Left kidney (tissue), 8 donors: ENCODE measurements at places on chromosomes 16 and 17. TPM values are rescaled to one million over a fixed set of nuclear protein-coding genes. Genes with fewer than 3 reads are reported as not detected.

- no peak for DNase-seq
These were observed 17.6 kb downstream of the ABCC1 start for GRCh38 chr16:15966836-15967546.

DNA sequence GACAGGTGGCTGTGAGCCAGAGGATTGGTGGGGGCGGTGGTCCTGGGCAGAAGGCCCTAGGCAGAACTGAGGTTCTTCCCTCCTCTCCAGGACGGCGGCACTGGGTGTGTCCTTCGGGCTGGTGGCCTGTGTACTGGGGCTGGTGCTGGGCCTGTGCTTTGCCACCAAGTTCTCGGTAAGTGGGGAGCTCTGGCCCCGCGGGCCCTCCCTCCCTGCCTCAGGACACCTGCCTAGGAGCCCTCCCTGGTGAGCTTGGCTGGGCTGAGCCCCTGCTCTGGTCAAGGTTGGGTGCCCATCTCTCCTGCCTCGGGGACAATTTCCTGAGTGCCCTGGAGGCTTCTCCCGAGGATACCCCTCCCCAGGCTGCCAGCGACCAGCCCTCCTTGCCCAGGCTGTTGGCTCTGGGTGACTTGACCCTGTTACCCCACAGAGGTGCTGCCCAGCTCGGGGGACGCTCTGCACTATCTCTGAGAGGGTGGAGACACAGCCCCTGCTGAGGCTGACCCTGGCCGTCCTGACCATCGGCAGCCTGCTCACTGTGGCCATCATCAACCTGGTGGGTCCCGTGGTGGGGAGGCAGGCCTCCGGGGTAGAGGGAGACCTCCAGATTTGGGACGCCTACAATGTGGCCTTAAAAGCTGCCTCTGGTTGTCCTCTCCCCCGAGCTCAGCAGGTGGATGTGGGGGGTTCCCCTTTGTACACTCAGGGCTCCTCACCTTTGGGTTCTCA, 42.0 kb downstream of the ADCY7 start:
- DNase-seq, result no peak

DNA sequence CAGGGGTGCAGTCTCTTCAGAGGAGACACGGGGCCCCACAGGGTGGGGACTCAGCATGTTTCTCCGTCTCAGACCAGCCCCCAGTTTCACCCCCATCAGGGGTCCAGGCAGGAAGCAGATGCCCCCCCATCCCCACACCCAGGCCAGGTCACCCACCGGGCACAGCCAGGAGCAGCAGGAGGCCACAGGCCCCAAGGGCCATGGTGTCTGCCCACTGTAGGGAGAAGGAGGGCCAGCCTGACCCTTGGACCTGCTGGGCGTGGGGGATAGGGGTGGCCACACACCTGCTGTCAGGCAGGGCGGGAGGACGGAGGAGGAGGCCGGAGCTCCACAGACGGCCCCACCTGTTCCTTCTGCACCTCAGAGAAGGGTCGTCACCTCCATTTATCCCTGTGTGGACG, at the start of gene TPSG1:
TSS of gene TPSG1 (minus strand) at position 218 of the 401 bp plus-strand sequence. CDS start at position 202, 16 bp downstream.
- DNase-seq, result no peak

GRCh38 chr16:67030221-67030962, 1.4 kb downstream of the CBFB start:
- no peak for DNase-seq

- DNase-seq, result no peak
These were observed 10.9 kb downstream of the NHERF1 start for GRCh38 chr17:74759243-74759801.

DNA sequence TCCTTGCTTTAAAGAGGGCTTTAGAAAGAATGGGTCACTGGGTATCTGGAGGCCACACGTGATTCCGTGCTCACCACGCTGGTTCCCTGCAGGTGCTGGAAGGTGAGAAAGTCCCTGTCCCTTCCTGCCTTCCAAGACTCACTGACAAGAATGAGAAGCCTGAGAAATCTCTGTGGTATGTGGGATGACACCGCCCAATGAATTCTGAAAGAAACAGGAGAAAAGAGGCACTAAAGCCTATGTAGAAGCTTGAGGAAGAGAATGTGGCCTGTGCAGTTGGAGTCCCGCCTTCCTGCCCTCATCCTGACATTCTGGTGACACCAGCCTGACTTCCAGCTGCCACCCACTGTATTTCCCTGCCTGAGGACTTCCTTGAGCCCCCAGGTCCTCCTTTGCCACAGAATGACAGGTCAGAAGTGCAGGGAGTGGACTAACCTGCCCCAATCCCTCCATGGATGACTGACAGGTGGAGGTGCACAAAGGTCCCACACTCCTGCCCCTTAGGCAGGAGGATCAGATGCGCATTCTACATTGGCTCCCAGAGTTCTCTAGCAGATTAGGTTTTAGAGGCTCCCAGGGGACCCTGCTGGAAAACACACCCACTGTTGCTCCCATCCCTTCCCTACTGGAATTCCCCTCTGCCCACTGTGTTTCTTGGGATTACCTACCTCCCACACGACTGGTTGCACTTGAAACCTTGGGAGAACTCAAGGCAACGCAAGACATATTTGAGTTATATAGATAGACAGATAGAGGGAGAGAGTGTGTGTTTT, 38.6 kb upstream of the TENT4B start:
- DNase-seq, result no peak

GRCh38 chr17:12953156-12953555, 64.7 kb downstream of the ELAC2 start:
- no peak for DNase-seq

- DNase-seq, result no peak
These were observed 280.9 kb upstream of the TNRC6C start for GRCh38 chr17:77677630-77678029.

- DNase-seq, result peak; percentile 78
These were observed 93.7 kb downstream of the PMP22 start for GRCh38 chr17:15171167-15172047.

GRCh38 chr17:74088285-74088933, 115.1 kb upstream of the RPL38 start:
- DNase-seq, result no peak

DNA sequence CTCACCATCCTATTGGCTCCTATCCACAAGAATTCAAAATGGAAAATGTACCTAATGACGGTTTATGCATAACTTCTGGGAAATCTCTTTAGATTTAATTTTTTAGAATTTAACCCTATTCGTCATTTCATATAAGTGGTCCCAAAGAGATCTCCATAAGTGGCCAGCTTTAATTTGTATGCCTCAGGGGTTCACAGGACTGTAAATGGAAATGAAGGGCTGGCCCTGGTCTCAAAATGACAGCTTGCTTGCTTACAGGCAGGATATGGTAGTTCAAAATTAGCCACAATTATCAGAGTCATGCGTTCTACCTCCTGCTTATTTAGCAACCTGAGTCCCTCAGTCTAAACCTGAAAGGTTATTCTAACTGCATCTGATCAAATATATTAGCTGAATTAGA, 6.6 kb upstream of the NACA2 start:
- no peak for DNase-seq

DNA sequence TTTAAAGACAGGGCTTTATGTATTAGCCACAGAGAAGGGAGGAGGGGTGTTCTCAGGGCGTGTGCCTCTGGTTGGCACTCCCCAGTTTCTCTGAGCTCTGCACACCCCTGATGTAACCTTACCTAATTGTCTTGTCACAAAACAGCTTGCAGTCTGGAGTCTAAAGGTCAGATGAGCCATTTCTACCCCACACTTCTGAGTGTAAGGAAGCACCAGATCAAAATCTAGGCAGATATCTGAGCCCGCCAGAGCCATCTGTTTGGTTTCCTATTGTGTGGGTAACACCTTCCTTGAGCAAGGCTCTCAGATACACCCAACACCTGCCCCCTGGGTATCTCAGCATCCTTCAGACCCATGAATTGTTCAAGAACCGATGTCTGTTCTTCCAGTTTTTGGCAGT, 15.5 kb downstream of the CDH1 start:
- no peak for DNase-seq

DNA sequence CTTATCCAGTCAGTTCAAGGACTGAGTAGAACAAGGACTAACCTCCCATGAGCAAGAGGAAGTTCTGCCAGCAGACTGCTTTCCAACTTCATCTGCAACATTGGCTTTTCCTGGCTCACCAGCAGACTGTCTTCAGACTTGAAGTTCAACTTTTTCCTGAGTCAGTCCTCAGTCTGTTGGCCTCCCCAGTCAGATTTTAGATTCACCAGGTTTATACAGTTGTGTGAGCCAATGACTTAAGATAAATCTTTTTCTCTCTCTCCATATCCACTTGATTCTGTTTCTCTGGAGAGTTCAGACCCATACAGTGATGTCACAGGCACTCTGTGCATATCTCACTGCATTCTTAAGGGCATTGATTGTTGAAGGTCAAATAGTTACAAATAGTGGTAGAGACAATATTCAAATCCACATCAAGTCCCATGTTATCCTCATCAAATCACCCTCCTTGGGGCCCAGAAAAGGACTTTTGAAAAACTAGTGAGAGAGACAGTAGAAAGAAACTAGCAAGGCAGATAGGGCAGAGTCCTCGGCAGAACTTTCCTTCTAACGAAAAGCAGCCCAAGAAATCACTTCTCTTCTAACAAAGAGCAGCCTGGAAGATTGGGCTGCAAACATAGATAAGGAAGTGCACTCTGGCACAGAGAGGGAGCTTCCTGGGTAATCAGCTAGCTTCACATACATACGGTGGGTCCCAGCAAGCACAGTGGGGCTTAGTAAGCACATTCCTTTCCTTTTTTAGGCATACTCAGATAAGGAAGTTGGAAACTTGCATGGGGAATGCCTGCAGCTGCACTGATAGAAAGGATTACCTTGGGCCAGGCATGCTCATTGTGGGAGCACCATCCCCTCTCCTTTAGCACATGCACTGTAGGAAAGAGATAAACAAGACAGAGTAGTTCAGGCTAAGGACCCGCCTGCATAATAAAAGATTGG, 132.3 kb upstream of the FAM20A start:
- no peak for DNase-seq

GRCh38 chr17:30225112-30225511, 10.4 kb downstream of the SLC6A4 start:
- no peak for DNase-seq

GRCh38 chr17:77212081-77212832, 71.5 kb downstream of the SEC14L1 start:
- DNase-seq, result no peak

GRCh38 chr16:82700541-82701235, 73.9 kb downstream of the CDH13 start:
- DNase-seq, result no peak

GRCh38 chr16:84884596-84885341, 65.0 kb downstream of the CRISPLD2 start:
- no peak for DNase-seq

Gene ITGAL
- polyA plus RNA-seq, result 2.1 TPM

Gene FAM171A2
- polyA plus RNA-seq, result 28.2 TPM

Gene SMTNL2
- polyA plus RNA-seq, result 57.5 TPM

Gene HEXIM1
- 43.8 TPM for polyA plus RNA-seq

Gene TNK1
- polyA plus RNA-seq, result 5.5 TPM

Gene DPEP3
- polyA plus RNA-seq, result 0.08 TPM

Gene CD68
- 56.8 TPM for polyA plus RNA-seq

Gene C16orf54
- 0.32 TPM for polyA plus RNA-seq

Gene KRTAP16-1
- polyA plus RNA-seq, result not detected
